ENCODE measurements at places on chromosomes 5 and 9.
A peak's percentile ranks its signal among the peaks of the same experiment; 100 is the strongest.

GRCh38 chr9:70374962-70375618 lies 39.4 kb downstream of the KLF9 start:
- no peak for DNase-seq

DNA sequence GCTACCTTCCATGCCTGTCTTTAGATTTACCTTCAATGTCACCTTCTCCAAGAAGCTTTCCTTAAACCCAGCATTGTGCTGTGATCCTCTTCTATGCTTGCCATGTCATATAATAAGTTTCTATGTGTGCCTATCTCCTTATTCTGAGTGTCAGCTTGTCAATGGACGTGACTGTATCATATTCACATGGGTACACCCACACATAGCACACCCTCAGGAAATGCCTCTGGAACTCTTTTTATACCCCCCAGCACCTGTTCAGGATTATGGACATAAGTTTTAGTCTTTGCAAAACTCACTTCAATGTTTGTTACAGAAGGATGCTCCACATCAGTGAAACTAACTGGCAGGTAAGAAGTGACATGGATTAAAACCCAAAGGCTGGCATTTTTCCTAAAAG lies 7.4 kb downstream of the GAS1 start:
- no peak for DNase-seq

GRCh38 chr5:107937651-107938355 lies 267.1 kb upstream of the EFNA5 start:
- DNase-seq, result no peak

- no peak for DNase-seq
Observed at GRCh38 chr5:142736247-142736632, 33.9 kb upstream of the ARHGAP26 start.

GRCh38 chr5:80592105-80592504 lies 22.0 kb upstream of the ANKRD34B start:
- DNase-seq, result no peak

GRCh38 chr9:111271481-111272080 lies 58.4 kb downstream of the OR2K2 start:
- DNase-seq, result no peak

GRCh38 chr9:127050591-127051001 lies 71.8 kb downstream of the ANGPTL2 start:
- DNase-seq, result no peak

DNA sequence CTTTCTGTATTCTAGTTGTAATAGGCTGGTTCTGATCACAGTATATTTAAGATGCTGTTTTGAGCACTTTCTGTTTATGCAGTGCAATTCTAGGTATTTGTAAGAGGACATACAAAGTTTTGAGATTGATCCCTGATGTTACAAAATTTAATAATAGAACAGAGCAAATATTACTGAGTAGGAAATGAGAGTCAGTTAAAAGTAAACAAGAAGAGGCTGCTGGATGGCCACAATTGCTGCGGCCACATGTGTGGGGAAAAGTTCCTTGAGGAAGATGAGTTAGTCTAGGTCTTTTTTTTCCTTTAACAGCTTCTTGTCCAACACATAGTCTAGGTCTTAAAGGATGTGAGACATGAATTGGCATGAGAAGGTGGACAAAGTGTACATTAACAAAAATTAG lies 11.3 kb downstream of the EHMT1 start:
- DNase-seq, result no peak

GRCh38 chr9:90088434-90088833 lies 483.6 kb downstream of the GADD45G start:
- no peak for DNase-seq

DNA sequence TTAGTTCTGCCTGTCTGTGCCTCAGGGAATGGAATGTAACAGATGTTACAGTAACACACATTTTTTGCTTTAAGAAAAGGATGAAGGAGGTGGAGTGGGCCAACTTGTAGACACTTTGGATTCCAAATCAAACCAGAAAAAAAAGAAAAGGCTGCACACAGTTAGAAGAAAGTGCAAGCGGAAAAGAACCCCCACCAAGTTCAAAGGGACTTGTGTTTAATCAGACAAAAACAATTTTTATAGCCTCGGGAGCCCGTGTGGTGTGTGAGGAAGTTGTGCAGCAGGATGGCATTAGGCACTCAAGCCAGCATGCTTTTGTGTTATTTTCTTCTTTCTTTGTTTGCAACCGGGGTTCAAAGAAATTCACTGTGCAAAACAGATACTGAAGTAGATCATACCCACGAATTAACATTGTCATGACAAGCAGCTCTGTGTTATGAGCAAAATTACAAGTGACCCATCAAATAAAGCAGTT lies 189.5 kb downstream of the SEMA5A start:
- no peak for DNase-seq

DNA sequence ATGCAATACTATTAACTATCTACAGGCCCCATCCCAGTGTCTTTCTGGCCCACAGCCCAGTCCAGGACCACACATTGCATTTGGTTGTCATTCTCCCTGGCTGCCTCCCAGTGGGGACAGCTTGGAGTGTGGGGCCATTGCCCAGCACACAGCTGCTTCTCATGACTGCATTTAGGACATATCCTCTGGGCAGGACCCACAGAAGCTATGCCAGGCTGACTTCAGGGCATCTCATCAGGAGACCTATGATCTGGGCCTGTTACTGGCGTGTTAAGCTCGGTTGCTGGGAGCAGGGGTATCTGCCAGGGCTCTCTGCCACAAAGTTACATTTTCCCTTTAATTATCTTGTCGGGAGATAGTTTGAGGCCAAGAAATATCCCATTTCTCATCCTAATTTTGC lies 32.1 kb upstream of the CLPTM1L start:
- DNase-seq, result no peak

- DNase-seq, result no peak
Observed at GRCh38 chr9:96502539-96503373, 52.8 kb downstream of the HABP4 start.

- no peak for DNase-seq
Observed at GRCh38 chr5:68818057-68818695, 275.6 kb upstream of the SLC30A5 start.

DNA sequence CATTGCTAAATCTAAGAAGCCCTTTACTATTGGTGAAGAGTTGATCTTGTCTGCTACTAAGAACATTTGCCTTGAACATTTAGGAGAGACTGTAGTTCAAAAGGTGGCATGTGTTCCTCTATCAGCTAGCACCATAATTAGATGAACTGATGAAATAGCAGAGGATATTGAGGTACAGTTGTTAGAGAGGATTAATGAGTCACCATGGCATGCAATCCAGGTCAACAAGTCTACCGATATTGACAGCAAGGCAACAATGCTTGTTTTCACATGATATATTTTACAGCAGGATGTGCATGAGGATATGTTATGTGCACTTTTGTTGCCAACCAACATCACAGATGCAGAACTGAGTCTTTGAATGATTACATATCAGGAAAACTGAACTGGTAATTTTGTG lies 134.3 kb upstream of the CDH9 start:
- no peak for DNase-seq

GRCh38 chr5:116402235-116402634 lies 172.4 kb downstream of the SEMA6A start:
- DNase-seq, result no peak

- DNase-seq, result no peak
Observed at GRCh38 chr5:133432956-133433532, 179.3 kb downstream of the FSTL4 start.

GRCh38 chr9:136740971-136741882 lies 1.5 kb downstream of the LCN10 start:
- DNase-seq, result no peak

DNA sequence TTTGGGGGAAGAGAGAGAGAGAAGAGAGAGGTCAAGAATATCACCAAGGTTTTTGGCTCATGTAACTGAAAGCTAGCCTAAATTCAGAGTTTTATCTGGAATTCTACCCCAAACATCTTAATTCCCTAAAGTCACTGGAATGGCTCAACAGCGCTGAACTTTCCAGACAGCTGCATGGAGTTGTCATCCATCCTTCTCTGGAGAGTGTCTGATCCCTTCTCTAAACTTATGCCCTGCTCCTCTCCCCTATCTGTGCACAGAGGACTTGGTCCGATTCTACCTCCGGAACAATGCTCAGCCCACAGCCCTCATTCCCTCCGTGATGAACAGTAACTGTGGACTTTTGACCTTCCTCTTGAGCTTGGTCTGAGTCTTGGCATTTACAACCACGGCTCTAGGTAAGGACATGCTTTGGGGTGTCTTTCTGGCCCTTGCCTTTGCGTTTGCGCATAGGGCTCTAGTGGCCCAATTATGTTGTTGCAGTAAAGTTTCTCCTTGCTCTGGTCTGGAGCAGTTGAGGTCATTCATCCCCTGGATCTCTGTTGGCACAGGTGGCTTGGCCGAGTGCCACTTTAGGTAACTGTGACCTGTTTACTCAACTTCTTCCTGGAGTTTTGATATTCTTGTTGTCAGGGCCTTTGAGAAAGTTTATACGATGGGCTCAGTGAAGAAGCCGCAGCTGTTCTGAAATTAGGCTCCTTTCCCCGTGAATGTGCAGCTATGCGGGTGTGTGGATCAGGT lies 18.3 kb upstream of the CD180 start:
- no peak for DNase-seq

GRCh38 chr5:7518947-7519560 lies 123.1 kb downstream of the ADCY2 start:
- peak; percentile 32 for DNase-seq

- no peak for DNase-seq
Observed at GRCh38 chr5:142703153-142703552, 17.3 kb upstream of the FGF1 start.

GRCh38 chr9:78438211-78438610 lies 141.3 kb downstream of the PSAT1 start:
- no peak for DNase-seq

DNA sequence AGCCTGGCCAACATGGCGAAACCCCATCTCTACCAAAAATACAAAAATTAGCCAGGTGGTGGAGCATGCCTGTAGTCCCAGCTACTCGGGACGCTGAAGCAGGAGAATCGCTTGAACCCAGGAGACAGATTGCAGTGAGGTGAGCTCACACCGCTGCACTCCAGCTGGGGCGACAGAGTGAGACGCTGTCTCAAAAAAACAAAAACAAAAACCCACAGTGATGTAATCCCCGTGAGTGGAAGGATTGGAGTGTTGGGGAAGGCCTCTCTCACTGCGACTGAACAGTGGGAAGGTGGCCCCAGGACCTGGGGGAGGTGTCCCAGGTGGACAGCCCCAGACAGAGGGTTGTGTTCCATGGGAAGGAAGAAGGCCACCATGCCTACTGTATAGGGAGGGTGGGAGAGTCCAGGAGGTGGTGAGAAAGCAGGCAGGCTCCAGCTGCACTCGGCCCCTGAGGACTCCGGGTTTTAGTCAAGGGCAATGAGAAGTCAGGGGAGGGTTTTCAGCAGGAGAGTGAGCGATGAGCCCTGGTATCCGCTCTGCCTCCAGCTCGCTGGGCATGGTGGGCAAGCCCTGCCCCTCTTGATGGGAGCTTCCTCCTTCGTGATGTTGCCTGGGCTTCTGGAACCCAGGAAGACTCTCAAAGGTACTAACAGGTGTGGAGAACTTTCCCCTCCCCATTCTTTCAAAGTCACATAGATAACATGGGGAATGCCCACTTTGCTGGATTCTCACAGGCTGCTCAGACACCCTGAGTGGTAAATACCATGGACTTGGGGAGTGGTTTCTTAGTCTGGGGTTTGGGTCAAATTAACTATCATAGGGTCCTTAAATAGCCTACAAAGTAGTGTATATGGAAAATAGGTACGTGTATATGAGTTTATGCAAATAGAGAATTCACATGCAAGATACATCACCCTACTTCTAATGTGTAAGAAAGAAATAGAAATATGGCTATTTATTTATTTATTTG lies 74.7 kb downstream of the PPARGC1B start:
- DNase-seq, result no peak

GRCh38 chr5:122311961-122312590 lies at the start of gene SNCAIP:
SNCAIP (plus strand) TSS chr5:122312237; CDS start chr5:122391135, 78,898 bp downstream.
- DNase-seq, result peak; percentile 28

GRCh38 chr5:124262470-124262869 lies 484.0 kb downstream of the ZNF608 start:
- no peak for DNase-seq

DNA sequence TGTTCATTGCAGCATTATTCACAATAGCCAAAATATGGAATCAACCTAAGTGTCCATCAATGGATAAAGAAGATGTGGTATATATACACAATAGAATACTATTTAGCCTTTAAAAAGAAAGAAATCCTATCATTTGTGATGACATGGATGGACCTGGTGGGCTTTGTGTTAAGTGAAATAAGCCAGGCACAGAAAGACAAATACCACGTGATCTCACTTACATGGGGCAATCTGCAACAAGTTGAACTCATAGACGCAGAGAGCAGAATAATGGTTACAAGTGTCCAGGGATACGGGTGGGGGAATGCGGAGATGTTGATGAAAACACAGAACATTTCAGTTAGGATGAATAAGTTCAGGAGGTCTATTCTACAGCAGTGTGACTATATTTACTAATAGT lies 66.4 kb upstream of the ALDH1B1 start:
- no peak for DNase-seq

DNA sequence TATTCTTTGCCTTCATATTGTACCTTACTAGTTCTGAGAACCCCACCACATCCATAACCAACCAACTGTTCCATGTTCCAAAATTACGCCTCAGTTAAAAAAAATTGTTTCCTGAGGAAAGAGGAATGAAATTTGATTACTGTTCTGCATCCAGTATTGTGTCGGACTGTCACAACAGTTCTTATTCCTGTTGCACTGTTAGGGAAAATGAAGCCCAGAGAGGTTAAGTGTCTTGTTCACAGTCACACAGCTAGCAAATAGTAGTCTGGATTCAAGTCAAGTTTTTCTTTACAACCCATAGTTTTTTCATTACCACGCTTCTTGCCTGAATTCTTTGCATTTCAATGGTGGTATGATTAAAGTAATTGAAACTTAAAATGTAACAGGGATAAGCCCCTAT lies 4.4 kb downstream of the FSD1L start:
- no peak for DNase-seq

DNA sequence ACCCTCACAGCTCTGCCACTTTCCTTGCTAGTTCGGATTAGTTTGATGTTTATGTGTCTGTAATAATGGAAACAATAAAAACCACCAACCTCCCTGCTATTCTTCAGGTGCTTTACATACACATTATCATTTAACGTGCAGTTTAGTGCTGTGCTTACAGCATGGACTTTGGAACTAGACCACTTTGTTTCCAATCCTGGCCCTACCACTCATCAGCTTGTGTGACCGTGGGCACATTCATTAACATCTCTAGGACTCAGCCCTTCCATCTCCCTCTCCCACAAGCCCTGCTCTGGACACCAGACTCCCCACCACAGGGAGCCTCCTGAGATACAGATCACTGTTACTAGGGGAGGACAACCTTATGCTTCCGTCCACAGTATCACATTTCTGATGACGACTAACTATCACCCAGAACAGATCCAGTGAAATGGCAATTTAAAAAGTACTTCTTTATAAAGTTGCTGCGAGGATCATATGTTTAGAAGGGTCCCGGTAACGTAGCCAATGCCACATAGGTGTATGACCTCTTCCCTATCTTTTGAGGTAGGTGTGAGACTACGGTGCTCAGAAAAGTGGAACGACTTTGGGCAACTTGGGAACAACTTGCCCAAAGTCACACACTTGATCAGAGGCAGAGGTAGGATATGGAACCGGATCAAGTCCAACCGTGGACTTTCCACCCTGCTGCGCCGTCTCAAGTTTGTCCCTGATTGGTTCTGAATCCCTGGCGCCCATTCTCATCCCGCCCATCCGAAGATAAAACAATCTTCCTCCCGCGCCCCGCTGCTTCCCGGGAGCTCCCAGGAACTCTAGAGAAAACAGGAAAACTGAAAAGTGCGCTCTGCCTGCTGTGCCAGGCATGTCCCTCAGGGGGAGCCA lies 132.4 kb upstream of the NIPBL start:
- DNase-seq, result no peak

GRCh38 chr9:93184432-93185265 lies 710 bp downstream of the WNK2 start:
- DNase-seq, result no peak

GRCh38 chr5:158384535-158385481 lies 525.9 kb upstream of the CLINT1 start:
- DNase-seq, result no peak

Measured in NCI-H1436 (cell line).